ENCODE measurements at places on chromosomes 3 and 15.

DNA sequence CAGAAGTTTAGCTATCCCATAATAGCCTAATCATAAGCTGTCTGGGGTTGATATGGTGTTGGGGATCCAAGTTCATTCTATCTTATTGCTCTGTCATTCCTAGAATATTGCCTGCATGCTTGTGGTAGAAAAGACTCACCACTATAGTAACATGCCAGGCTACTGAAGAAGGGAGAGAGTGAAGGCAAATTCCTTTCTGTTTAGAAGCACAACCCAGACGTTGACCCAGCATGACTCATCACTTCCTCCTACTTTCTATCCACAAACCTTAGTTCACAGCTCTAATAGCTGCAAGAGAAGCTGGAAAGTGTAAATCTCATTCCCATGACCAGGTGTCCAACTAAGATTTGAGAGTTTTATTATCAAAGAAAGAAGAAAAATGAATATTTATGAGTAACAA, 57.8 kb upstream of the NMD3 start:
- no peak for DNase-seq

GRCh38 chr3:54042259-54042823, 80.0 kb upstream of the CACNA2D3 start:
- DNase-seq, result no peak

DNA sequence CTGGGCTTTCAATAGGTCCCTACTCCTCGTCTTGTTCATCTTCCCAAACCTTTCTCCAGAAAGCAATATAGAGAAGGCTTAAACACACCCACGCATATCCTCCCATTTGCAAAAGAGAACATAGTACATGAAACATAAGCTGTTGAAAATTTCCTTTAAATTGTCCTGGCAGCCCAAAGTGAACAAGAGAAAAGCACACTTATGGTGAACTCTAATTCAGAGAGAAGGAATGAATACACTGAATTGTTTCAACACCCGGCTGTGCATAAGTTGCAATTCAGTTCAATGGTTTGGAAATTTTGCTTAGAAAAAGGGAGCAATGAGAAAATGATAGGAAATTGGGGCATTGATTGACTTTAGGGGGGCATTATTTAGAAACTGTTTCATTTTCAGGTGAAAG, 202.6 kb downstream of the TIGIT start:
- DNase-seq, result no peak

DNA sequence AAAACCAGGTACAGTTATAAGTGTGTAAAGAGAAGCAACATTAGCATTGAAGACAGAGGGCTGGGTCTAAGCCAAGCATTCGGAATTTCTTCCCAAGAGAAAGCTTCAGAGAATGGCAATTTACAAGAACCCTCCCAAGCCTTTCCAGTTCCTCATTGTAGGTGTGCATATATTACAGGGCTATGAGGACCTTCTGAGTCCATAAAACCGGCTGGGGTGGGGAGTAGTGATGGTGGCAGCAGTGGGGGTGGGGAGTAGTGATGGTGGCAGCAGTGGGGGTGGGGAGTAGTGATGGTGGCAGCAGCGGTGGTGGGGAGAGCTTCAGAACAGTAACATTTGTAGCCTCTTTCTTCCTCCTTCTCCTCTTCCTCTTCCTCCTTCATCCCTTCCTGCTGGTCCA, 368.7 kb upstream of the UMPS start:
- DNase-seq, result no peak

DNA sequence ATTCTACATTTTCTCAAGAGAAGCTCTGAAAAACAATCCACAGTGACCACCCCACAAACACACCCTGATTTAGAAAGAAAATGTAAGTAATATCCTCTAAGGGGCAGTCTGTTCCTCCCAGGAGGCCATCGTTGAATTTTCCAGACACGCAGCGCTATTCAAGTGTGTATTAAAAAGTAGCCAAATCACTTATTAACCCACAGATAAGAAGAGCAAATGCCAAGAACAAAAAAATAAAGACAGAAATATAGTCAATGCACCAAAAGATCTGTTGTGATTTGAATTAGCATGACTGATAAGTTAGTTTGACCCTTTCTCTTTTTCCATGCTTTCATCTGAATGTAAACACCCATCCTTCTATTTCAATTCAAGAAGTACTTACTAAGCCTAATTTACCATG, 622.8 kb upstream of the ZNF385D start:
- DNase-seq, result no peak

DNA sequence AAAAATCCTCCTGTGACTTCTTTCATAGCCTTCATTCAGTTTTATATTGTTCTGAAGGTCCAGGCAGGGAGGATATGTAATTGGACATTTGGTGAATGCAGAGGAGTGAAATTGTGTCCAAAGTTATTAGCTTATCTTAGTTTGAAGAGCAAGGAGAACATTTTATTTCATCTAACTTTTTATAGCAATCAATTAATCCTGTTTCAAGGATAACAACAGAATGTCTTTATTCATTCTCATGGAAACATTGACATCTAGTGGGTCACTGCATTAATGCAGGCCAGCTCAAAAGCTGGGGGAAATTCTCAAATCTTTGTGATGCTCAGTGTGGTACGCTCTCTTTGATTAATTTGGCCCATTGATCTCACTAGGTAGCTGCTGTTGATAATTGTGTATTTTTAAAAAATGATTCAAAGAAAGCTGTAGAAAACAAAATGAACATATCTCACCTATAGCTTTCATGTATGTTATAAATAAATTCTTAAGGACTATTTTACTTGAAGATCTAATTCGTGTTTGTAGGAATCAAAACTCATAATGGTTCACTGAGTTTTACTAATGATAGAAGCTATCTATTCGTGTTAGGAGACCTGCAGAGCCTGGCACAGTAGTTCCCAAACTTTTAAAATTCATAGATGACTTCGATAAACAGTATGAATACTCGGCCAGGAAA, 150.8 kb upstream of the KCNMB2 start:
- no peak for DNase-seq

DNA sequence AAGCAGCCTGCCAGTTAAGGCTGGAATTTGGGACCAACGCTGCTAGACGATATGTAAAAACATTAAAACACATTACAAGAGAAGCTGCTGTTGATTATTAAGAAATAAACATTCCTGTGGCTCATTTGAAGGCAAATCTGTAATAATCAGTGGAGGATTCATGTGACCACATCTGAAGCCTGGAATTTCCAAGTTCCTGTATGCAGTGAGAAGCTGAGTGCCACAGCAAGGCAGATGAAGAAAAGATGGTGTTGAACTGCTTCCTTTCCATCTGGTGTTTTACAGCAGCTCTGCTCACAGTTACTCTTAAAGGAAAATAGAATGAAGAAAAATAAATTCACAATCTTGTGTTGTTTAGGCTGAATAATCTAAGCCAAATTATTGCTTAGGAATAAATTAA, 139.3 kb upstream of the ROBO2 start:
- no peak for DNase-seq

DNA sequence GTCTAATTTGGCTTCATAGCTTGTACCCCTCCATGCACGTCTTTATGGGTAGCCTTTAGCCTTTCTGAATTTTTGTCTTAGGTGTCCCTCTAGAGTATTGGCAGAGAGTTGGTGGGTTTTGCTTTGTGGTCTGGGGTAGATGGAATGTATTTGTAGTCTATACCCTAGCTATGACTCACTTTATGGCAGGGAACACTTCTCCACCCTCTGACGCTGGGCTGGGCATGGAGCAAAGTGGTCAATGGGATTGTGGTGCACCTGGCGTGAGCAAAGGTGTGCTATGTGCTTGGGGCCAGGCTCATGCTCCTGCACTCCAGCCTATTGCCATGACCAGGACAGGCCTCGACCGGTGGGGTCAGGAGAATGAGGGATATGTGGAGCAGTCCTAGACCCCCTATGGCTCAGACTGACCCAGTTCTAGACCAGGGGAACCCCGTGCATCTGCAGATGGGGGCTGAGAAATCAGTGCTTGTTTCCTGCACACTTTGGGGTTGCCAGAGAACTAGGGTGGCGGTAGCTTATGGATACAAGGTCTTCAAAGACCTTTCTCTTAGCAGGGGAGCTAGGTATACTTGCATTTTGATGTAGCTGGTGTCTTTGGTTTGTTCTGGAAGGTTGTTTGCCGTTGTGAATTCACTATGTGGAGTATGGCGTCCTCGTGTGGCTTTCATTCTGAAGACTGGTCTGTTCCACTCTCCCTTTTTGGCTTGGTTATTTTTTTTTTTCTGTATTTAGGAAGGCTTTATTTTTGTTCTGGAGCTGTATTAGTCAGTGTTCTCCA, 49.4 kb upstream of the RPL32 start:
- DNase-seq, result no peak

DNA sequence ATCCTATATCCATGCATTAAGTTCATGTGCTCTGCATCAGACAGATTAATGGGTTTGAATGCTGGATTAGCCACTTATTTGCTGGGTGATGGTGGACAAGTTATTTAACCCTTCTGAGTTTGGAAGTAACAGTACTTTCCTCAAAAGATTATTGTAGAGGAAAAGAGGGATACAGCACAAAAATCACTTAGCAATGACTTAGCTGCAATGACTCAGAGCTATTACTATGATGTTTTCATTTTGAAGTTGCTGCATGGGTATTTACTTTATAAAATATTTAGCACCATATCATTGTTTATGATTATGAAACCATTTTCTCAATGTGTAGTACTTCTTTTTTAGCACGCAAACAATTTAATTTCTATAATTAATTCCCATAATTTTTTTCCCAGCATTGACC, 248.4 kb downstream of the MYRIP start:
- DNase-seq, result no peak

- DNase-seq, result no peak
Observed at GRCh38 chr15:100728371-100729201, 126.2 kb downstream of the ASB7 start.

GRCh38 chr3:126438746-126439145, 36.9 kb downstream of the ZXDC start:
- DNase-seq, result no peak

DNA sequence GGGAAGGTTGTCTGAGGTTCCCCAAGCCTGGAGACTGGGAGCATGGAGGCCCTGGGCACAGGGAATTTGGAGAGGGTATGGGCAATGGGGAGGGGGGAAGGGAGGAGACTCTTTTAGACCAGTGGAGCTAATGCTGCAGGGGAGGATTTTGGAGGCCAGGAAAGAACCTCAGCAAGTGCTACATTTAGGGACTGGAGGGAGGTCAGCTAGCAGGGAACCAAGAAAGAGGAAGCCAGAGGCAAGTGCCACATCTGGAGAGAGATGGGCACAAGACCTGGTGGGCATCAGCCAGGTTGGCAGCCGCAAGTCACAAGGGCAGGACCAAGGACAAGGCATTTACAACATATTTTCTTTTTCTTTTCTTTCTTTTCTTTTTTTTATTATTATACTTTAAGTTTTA, 20.7 kb downstream of the PLEKHO2 start:
- DNase-seq, result no peak

GRCh38 chr3:102057781-102058421, 208.6 kb downstream of the NFKBIZ start:
- no peak for DNase-seq

Data from pulmonary artery endothelial cell (primary cell).